ENCODE measurements at places on chromosomes 3 and 15. TPM values are rescaled to one million over a fixed set of nuclear protein-coding genes. Genes with fewer than 3 reads are reported as not detected.

- no peak for DNase-seq
These were observed 9.1 kb upstream of the IGDCC3 start for GRCh38 chr15:65386886-65387285.

GRCh38 chr3:68345781-68346180 is 586.6 kb downstream of the TAFA4 start:
- no peak for DNase-seq

DNA sequence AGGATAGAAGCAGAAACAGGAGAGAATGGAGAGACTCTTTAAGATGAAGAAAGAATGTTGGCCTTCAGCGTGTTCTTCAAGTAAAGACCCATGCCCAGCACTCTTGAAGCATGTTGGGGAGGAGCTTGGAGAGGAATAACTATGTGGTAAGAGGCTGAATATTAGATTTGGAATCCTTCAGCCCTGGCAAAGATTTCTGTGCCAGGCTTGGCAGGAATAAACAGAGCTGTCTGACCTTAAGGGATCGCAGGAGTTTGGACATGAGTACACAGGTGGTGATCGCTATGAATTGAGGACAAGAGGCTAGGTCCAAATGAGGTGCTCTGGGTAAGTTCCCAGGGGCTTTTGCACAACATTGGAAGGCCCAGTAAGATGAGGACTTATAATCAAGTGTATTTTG is 132.6 kb upstream of the TBL1XR1 start:
- DNase-seq, result no peak

GRCh38 chr15:72199721-72200212 is 2.2 kb upstream of the GRAMD2A start:
- DNase-seq, result peak; percentile 73

GRCh38 chr3:194375473-194376240 is 6.1 kb upstream of the LRRC15 start:
- peak; percentile 68 for DNase-seq

GRCh38 chr3:115788921-115789470 is 165.7 kb downstream of the GAP43 start:
- DNase-seq, result no peak

DNA sequence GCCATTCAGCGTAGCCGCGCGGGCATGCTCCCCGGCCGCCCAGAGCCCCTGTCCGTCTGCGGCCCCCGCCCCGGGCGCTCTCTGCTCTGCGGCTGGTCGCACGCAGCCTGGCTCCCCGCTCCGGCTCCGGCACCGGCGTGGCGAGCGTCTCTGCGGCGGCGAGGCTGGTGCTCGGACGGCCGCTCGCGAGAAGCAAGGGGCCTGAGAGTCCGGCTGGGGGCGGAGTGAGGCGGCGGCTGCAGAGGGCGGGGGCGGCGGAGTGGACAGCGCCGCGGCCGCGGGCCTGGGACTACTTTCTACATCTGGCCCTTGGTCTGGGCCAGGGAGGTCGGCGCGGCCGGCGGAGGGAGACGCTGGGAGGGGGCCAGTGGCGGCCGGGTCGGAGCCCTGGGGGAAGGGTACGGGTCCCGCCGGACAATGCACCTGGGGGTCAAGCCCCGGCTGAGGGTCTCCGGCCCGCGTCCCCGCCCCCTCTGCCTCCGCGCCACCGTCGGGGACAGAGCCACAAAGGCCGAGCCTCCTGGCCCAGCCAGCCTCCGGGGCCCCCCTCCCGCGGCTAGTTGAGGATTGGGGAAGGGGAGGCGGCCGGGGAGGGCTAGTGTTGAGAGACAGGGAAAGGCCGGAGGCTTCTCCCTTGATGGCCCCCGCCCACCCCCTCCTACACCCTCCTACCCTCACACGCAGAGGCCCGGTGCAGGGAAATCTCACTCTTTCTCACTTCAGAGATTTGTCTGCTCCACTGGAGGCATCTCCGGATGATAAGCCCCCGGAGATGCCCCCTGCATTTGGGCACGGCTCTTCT is at the start of gene PRTG:
Gene PRTG (minus strand): TSS at position 226 of the 802 bp plus-strand sequence. CDS start 221 bp downstream, at position 5.
- DNase-seq, result peak; percentile 81

DNA sequence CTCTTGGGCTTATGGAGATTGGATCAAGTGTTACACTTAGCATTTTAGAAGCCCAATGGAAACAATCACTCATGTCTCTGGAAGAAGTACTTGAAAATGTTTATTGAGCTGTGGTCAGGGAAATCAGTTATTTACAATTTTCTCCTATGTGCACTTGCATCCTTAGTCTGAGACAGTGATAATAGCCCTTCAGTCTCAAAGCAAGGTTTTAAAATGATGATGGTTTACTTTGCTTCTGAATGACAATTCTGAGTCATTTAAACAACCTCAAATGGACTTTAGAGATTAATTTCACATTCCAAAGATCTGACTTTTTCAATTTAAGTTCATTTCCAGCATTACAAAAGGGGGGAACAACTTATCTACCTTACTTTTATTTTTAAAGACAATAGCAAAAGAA is 20.1 kb downstream of the TIPARP start:
- DNase-seq, result no peak

- no peak for DNase-seq
These were observed 20.8 kb downstream of the CLDN18 start for GRCh38 chr3:138030734-138031280.

- no peak for DNase-seq
These were observed 42.0 kb downstream of the SST start for GRCh38 chr3:187628169-187628568.

GRCh38 chr3:158642005-158642404 is 2.3 kb upstream of the GFM1 start:
- no peak for DNase-seq

DNA sequence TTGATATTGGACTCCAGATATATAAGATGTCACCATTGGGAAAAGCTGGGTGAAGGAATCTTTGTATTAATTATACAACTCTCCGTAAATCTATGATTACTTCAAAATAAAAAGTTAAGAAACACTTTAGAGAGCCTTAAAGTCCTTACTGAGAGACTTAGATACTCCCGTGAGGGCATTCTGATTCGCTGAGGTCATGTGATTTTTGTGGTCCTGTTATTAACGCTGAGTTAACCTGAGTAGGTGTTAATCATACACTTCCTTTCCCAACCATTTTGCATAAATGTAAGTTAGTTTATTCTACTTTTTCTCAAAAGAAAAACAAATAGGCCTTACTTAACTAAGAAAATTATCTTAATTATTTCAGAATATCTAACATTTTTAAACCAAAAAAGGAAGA is 67.1 kb upstream of the LMOD3 start:
- no peak for DNase-seq

GRCh38 chr3:158732856-158733200 is 571 bp upstream of the RARRES1 start:
- no peak for DNase-seq

DNA sequence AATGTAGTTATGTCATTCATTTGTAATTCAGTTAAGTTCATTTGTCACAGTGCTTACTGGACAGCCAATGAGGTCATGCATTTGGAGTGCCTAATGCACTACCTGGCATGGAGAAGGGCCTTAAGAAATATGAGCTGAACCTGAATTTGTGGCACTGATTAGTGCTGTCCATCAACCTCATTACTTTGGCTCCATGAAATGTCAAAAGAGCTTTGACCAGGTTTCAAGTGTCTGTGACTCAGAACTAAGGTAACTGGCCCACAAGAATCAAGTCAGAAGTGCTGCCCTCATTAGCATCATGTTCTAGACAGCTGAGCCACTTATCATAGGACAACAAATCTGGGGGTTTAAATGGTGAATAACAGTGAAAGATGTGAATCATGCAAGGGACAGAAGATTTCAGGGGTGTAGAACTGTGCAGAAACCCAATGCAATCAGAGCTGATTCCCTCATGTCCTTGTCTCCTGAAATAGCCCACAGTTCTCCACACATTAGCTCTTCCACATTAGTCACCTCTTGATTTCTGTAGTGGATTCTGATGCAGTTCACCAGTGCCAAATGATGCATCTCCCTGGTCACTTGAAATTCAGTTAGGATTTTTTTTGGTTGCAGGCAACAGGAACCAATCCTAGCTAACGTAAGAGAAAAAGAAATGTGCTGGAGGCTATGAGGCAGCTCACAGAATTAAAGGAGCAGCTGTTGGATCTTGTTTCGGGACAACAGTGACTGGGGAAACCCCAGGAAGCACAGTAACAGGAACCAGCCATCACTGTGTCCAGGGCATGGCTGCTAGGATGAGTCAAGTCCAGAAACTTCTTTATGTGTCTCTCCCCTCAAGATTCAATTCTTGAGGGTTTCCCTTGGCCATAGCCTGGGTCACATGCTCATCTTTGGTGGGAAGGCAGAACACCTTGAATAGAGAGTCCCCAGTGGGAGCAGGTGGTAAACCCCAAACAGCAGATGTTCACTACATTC is 38.7 kb downstream of the CHST2 start:
- no peak for DNase-seq

DNA sequence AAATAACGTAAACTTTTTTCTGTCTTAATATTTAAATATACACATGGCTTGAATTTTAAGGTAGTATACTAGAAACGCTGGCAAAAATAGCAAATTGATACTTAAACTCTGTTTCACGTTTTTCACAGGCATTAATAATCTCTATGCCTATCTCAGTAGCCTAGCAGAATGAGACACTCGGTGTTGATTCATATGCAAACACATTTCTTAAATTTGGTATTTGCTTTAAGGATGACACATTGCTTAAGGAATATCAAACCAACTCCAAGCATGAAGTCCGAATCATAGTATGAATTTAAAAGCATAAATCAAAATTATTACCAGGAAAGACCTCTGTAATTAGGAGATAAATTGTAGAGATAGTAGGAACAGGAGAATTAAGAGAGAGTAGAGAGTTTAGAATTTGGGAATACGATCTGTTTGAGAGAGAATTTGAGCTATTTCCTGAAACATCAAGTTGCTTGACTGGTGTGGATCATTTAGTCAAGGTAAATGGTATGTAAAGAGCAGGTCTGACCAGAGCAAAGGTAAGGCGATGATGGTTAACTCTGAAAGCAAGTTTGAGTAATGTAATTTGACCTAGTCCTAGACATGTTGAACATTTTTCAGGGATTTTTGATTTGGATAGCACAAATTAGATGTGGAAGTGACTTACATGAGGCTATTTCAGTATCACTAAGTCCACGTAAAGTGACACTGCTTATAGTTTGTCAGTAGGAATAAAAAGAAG is 236.1 kb downstream of the ROBO1 start:
- DNase-seq, result no peak

Gene MOBP
- 0.44 TPM for total RNA-seq

Gene CHRNA3
- not detected for total RNA-seq

Gene OR5K2
- not detected for total RNA-seq

Gene EFL1
- 21.9 TPM for total RNA-seq

Gene C3orf62
- 5.6 TPM for total RNA-seq

Gene MITF
- 2.5 TPM for total RNA-seq

Gene GOLGA8T
- total RNA-seq, result not detected

Gene CHRNA7
- total RNA-seq, result 2.7 TPM

Gene B3GALNT1
- total RNA-seq, result 13.7 TPM

Gene UROC1
- total RNA-seq, result not detected
